Activated CD4-positive, alpha-beta T cell treated with anti-CD3 and anti-CD28 coated beads, Interleukin-10, Interleukin-2, amounts not matched to agents 100 ng/mL and 50 ng/mL, durations not matched to agents 16 hours and 8 hours (primary cell): ENCODE measurements at places on chromosomes 1 and 21.

DNA sequence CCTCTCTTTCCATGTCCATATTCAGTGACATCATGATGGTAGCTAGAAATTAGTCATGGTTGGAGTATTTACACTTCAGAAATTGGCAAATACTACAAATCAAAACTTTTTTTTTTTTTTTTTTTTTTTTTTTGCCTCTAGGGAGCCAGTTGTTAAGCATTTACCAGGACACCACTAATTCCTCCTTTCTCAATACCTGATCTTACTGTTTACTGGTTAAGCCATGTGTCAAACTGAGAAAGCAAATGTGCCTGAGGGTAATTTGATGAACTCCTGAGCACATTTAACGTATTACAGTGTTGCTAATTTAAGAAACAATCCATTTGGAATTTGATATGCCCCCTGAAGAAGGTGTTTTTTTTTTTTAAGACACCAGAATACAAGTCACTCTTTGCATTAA lies 94.4 kb downstream of the DNM3 start:
- peak; percentile 43 for DNase-seq

DNA sequence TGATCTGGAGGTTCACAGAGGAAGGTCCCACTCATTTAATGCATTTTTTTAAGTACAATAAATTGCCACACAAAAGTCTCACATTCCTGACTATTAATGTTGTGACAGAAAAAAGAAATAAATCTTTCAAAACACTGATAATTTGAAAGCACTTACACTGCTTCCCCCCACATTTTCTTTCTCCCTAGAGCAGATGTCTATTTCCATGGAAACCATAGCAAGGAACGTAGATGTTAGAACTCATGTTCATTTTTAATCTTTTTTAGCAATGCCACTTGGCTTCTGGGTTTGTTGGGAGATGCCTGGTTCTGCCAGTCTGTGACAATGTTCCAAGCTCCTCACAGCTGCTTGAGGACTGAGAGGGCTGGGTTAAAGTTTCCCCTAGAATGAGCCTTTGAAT lies 1.9 kb upstream of the STMN1 start:
- DNase-seq = no peak

DNA sequence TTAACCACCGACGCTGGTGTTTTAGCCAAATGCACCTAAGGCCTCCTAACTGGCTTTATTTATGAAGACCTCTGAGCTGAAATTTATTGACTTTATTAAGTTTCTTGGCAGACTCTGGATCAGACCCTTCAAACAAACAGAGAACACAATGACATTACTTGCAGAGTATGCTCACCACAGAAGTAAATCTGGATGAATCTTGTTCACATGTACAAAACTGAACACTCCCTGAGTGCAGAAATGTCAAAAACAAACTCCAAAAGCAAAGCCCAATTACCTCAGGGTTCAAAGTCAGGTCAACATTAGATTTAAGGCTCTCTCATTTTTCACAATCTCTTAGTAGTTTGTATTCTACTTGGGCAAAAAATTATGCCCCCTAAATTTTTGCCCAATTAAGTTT lies 218.6 kb downstream of the SLC45A1 start:
- no peak for DNase-seq

GRCh38 chr1:51948491-51948915 lies 42.0 kb downstream of the RAB3B start:
- DNase-seq = no peak

- DNase-seq = peak; percentile 45
Measured at GRCh38 chr1:246012341-246012740, 494.7 kb downstream of the SMYD3 start.

DNA sequence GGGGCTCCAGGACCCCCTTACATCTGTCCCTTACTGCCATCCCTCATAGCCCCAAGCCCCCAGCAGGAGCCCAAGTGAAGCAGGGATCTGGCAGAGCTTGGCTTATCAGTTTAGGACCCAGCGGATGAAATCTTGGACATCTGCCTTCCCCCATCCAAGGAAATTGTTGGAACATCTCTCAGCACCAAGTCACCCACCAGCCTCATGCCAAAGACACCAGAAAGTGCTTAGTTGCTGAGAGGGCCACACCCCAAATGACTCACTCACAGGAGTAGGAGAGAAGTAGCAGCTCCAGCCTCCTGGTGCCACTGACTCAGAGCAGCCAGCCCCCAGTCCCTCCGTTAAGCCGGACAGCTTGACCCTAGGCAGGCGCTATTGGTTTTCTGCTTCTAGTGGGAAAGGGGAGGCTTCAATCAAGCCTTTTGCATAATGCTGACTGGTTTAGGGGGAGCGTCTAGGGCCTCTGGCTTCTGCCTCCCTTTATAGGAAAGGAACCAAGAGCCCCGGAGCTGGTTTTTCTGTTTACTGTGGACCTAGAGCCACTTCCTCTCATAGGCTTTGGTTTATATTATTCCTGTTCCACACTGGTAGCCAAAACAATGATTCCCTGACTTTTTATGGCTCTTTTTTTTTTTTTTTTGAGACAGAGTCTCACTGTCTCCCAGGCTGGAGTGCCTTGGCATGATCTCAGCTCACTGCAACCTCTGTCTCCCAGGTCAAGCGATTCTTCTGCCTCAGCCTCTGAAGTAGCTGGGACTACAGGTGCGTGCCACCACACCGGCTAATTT lies 114.2 kb upstream of the IPO9 start:
- no peak for DNase-seq

DNA sequence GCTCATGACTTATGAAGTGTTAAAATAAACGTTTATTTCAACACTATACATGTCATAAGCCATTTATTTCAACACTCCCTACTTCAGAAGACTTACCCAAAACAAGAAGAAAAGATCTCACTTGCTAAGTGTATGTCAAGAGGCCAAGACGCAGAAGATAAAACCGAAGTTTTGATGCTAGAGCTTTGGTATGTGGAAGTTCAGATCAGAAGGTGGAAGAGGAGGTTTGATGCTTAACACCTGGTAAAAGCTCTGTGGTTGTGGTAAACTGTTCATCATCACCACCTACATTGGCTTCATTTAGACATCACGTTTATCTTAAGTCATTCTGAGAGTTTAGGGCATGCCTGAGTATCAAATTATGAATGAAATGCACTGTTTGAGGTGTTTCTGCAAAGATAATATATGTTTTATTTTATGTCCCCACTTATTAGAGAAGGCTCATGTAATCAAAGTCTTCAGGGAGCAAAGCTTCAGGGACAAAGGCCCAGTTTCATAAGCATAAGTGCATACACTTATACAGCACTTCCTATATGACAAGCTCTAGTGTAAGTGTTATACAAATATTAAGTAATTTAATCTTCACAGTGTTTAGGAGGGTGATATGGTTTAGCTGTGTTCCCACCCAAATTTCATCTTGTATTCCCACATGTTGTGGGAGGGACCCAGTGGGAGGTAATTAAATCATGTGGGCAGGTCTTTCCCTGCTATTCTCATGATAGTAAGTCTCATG lies 533.3 kb downstream of the PTBP2 start:
- DNase-seq = peak; percentile 5

GRCh38 chr1:247936415-247936814 lies 11.7 kb downstream of the OR2AJ1 start:
- no peak for DNase-seq

DNA sequence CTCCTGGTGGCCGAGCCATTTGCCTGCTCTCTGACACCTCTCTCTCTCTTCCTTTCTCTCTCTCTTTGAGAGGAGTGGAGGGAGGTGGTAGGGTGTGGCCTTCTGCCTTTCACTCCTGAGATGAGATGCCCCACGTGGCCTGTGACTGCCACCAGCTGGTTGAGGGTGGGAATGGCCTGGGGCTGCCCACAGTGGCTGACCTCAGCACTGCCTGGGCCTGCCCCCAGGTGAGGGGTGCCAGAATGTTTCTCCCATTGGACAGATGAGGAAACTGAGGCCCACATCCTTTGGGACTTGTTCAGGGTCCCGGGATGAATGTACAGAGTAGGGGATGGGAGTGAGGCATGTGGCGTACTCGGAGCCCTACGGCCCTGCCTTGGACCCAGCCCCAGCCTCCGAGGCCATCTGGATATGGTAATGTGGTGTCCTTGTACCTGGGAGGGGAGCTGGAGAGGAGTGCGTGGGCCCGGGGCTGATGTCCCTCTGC lies 12.7 kb upstream of the C1orf167 start:
- DNase-seq = peak; percentile 90

DNA sequence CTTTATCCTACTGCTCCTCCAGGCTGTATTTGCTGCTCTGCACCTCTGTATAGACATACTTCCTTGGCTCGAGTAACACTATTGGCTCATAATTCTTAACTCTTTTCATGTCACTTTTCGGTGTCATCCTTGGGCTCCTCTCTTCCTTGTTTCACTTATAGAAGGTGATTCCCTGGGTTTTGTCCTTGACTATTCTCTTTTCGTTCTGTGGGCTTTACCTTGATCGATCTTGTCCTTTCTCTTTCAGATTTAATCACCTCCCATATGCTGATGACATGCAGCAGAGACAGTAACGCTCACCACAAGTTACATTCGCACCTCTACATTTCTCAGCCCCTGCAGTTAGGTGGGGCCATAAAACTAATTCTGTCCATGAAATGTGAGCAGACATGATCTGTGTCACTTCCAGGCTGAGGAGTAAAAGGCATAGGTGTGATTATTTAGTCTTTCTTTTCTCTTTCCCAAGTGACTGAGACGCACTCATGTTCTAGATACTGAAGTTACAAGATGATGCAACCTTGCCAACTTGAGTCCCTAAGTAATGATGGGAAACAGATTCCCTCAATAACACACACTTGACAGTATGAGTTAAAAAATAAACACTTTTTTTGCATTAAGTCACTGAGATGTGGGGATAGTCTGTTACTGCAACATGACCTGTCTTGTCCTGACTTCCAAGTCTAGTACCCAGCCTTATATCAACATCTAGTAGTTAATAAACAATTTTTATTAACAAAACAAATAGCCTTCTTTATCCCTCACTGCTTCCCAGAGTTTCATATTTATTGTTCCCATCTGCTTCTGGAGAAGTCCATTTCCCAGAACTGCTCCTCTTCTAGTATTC lies 49.9 kb upstream of the HAO2 start:
- peak; percentile 12 for DNase-seq

- no peak for DNase-seq
Measured at GRCh38 chr1:9256332-9256731, 21.8 kb downstream of the H6PD start.

DNA sequence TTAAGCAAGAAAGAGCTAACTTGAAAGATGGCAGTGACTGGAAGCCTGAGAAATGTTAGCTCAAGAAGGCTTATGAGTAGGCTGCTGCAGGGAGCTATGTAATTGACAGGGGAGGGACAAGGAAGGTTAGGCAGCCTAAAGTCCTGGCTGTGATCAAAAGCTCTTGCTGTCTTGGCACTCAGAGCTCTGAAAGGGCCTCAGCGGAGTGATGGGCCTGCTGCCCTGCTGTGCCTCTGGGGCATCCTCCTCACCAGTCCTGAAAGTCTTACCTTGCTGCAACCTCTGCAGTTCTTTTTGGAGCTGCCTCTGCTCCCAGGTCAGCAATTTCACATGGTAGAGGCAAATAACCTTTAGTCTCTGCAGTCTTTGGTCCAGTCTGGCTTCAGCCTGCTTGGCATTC lies 1.8 kb downstream of the CCDC190 start:
- DNase-seq = no peak

DNA sequence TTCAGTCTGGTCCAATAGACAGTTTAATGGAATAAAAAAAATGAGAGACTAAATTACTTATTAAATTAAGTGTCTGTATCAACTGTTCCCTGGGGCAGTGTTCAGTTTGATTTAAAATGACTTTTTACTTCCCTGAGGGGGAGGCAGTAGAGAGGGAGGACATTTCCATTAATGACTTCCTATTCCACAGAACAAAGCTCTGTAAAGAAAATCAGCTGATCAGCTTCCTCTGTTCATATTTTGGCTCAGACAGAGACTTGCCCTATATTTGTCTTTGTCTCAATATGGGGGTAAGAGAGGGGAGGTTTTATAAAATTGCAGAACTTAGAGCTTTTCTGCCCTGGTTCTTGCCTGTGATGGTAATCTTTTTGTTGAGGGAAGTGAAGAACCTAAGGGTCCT lies 8.4 kb downstream of the CFAP126 start:
- DNase-seq = no peak

DNA sequence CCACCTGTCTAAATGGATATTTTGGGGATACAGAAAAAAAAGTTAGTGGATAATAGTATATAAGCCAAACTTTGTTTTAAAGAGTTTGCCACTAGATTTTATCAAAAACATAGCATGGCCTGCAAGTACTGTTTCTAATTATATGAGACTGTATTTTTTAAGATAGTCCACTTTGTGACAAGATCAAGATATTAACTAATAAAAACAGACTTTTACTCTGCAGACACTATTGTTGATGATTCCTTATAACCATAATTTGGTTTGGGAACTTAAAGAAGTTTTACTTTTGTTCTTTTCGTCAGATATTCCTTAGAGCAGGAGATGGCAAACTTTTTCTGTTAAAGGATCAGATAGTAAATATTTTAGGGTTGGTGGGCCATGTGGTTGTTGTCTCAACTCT lies 36.4 kb downstream of the SMG7 start:
- no peak for DNase-seq

DNA sequence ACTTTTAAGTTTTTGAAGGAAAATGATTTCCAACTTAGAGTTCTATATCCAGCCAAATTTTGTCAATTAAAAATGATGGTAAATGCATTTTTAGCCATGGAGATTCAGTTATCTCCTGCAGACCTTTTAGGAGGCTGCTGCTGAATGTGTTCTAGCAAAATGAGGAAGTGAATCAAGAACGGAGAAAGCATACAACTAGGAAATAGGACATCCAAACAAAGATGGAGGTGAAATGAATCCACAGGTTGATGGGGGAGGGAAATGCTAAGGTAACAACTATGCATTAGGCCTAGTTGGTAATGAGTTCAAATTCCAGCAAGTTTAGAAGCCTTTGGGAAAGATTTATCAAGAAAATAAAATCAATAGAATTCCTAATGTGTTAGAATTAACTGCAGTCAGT lies 80.5 kb downstream of the FNBP1L start:
- no peak for DNase-seq

- no peak for DNase-seq
Measured at GRCh38 chr1:58391056-58391455, 155.5 kb downstream of the OMA1 start.

- DNase-seq = no peak
Measured at GRCh38 chr1:184954232-184954995, 19.9 kb downstream of the NIBAN1 start.

GRCh38 chr1:107003972-107004371 lies 52.5 kb upstream of the PRMT6 start:
- no peak for DNase-seq

- no peak for DNase-seq
Measured at GRCh38 chr1:97570691-97571090, 350.1 kb downstream of the DPYD start.

GRCh38 chr1:110011527-110012041 lies 22.8 kb upstream of the STRIP1 start:
- DNase-seq = peak; percentile 51

DNA sequence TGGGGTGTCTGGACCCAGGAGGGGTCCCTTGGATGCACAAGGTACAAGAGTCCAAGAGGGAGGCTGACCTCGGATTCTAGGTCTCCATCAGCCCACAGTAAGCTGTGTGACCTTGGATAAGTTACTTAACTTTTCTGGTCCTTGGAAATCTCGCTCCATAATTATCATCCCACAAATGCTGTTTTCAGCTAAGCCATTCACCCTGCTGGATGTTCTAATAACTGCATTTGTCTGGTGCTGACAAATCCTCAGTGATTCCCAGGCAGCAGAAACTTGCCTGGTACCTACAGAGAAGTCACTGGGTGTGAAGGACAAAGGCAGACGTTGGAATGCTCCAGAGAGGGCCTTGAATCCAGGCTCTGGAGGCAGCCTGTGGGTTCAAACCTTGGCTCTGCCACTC lies 89.7 kb downstream of the IGSF21 start:
- no peak for DNase-seq
